ENCODE measurements at places on chromosomes 1 and 21.

DNA sequence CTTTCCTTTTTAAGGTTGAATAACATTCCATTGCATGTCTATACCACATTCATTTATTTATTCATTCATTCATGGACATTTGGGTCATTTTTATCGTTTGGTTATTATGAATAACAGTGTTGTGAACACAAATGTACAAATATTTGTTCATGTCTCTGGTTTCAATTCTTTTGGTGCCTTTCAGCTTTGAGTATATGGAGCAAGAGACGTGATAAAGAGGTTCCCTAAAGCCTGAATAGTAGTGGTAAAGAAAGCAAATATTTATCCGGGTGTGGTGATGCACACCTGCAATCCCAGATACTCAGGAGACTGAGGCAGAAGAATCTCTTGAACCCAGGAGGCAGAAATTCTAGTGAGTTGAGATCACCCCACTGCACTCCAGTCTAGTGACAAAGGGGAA, 5.3 kb upstream of the RLF start:
- no peak for DNase-seq

- no peak for DNase-seq
Measured at GRCh38 chr21:42044871-42045495, 26.1 kb upstream of the UMODL1 start.

DNA sequence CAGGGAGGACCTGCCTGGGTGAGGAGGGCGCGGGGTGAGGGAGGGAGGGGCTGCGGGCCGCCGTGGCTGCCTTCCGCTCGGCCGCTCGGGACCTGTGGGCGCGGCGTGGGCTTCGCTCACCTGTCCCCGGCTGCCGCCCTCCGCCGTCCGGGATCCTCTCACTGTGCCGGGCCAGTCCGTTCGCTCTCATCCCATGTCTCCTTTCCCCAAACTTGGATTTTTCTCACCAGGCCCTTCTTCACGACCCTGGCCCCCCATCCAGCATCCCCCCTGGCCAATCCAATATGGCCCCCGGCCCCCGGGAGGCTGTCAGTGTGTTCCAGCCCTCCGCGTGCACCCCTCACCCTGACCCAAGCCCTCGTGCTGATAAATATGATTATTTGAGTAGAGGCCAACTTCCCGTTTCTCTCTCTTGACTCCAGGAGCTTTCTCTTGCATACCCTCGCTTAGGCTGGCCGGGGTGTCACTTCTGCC, 362 bp downstream of the ZBTB48 start:
- DNase-seq = no peak

DNA sequence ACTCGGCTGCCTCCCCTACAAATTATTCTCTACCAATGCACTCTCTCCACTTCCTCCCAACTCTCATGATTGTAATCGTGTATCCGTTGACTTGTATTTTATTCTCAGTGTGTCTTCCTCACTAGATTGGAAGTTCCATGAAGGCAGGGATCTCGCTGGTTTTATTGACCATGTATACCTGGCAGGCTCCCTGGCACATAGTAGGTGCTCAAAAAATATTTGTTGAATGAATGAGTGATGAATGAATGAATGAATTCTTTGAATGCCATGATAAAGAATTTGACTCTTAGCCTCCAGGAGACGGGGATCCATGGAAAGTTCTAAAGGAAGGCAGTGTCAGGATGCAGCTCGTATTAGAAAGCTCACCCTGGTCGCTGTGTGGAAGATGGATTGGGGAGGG, 28.8 kb upstream of the WASF2 start:
- no peak for DNase-seq

DNA sequence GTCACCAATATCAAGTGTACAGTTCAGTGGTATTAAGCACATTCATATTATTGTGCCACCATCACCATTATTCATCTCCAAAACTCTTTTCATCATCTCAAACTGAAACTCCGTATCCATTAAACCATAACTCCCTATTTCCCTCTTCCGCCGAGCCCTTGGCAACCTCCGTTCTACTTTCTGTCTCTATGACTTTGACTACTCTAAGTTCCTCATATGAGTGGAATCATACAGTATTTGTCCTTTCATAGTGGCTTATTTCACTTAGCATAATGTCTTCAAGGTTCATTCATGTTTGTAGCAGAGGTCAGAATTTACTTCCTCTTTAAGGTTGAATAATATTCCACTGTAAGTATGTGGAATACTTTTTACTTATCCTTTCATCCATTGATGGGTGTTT, 21.7 kb downstream of the SELP start:
- no peak for DNase-seq

GRCh38 chr1:107231291-107231690, 90.5 kb downstream of the NTNG1 start:
- DNase-seq = no peak

GRCh38 chr1:158037866-158038359, 44.5 kb downstream of the KIRREL1 start:
- no peak for DNase-seq

- no peak for DNase-seq
Measured at GRCh38 chr1:206912445-206913095, 9.2 kb downstream of the FCMR start.

DNA sequence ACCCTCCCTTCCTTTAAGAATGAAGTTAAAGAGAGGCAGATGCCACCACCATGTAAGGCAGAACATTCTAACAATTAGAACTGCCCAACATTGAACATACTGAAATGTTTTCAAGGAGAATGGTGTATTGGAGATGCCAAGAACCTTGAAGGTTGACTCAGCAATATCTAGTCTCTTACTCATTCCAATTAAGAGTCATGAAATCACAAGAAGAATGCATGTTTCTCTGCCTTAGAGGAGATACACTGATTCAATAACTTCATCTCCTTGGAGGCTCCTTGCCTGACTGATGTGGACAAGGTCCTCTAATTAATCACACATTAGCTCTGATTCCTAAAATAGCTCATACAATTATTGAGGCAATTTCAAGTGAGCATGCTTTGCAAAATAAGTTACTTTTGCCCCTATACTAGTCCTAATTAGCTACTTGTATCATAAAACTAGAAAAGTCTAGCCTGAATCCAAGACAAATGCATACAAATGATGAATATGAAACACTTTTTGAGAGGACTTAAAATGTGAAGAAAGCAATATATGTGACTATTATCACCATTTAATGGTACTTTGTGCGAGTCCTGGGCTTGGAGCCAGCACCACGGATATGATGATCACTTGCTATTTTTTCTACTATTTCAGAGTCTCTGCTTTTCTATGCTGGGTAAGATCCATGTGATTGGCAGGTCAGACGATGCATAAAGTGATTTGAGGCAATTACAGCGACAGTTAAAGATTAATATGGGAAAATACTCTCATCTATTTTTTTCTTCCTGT, 114.5 kb downstream of the DSCAM start:
- no peak for DNase-seq

DNA sequence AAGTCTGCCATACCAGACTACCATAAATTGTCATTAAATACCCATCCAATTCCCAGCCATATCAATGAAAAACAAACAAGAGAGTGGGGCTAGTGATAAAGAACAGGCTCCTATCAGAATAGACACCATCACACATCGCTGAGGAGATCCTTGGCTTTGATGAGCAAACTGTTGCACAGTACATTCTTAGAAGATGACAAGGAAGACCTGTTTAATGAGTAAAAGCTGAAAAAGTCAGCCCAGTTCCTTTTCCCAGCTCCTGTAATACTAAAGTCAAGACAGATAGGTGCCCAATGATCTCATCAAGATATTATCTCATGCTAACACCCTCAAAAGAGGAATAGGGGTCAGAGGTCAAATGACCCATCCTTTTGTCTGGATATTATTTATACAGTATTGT, 164.5 kb upstream of the COA6 start:
- DNase-seq = no peak

DNA sequence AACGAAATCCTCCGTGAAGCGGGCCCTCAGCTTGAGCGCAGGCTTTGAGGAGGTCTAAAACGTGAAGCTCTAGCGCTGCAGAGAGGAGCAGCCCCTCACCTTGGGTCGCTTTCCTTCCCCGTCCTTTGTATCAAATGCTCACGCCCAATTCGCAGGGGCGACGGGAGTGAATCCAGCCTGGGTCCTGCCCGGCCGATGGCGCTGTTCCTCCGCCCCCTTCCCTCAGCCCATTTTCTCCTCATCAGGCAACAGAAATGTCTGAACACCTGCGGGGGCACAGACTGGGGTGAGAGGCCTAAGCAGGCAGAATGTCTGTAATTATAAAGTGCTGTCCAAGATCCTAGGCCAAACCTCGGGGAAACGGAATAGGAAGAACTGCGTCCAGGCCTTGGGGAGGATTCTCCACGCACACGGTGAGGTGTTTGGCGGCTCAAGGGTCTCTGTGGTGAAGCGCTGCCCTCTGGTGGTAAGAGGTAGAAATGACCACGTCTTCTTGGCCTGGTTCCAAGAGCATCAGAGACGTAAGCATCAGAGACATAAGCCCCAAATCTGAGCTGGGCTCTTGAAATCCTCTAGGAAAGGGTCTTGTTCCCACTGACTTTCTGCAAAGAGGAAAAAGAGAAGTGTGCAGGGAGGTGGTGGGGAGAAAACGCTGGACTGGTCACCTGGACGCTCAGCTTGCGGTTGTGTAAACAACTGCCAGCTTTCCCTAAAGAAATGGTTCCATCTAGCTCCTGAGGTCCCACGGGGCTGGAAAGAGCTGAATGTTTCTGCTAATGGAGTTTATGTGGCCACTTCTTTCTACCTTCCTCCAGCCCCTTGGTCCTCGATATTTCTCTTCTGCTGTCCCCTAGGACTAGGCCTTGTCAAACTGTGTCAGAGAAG, 92.1 kb upstream of the CD53 start:
- DNase-seq = no peak

DNA sequence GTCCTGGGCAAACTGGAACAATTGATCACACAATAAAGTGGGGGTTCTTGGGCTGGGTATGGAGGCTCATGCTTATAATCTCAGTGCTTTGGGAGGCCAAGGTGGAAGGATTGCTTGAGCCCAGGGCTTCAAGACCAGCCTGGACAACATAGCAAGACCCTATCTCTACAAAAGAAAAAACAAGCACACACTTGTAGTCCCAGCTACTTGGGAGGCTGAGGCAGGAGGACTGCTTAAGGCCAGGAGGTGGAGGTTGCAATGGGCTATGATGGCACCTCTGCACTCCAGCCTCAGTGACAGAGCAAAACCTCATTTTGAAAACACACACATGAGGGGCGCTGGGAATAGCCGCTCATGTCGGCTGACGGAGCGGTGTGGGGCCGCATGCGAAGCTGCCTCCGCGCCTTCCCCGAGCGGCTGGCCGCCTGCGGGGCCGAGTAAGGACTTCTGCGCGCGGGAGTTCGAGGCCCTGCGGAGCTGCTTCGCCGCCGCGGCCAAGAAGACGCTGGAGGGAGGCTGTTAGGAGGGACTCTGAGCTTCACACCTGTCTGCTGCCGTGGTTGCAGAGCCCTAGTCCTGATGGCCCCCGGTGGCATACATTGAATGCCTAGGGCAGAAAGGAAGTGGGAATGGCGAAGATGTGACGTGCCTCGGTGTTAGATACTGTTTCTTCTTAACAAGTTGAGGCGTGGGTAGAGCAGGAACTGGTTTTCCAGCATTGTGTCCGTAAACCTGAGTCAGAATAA, 59.5 kb downstream of the ACBD3 start:
- no peak for DNase-seq

DNA sequence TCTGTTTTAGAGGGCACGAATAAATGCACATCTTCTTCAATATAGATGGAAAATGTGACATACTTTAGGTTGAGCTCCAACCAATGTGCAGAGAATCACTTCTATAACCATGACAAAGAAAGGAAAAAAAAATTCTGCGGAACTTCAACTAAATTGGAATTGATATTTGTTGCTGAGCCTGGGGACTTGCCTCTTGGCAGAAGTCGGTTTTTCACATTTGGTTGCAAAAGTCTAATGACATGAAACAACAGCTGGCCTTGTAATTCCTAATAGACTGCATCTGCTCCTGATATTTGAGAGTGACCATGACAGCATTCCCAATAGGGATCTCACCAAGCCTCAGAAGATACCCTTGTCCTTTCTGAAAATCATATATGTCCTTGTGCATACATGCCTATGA, 112.8 kb downstream of the PRRX1 start:
- no peak for DNase-seq

DNA sequence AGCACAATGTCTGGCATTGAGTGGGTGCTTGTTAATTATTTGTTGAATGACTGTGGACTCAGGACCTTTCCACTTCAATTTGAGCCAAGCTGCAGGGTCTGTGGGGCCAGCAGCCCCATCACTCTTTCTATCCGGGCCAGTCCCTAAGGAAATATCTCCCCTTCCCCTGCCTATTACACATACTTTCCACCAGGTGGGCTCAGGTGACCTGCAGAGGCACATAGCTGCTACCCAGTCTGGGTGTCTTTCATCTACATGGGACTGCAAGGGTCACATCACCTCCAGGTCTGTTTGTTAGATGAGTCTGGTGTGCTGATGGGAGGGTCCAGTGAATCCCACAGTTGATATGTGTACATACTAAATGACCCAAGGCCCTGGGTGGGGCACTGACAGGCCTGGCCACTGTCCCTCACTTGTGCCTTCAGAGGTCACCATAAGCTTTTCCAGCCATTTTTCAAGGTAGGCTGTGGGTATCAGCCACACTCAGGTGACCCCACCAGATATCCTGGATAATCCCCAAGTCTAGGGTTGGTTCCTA, 59.5 kb upstream of the KDM4A start:
- no peak for DNase-seq

GRCh38 chr1:150555198-150555970, 6.2 kb downstream of the ADAMTSL4 start:
- DNase-seq = no peak

DNA sequence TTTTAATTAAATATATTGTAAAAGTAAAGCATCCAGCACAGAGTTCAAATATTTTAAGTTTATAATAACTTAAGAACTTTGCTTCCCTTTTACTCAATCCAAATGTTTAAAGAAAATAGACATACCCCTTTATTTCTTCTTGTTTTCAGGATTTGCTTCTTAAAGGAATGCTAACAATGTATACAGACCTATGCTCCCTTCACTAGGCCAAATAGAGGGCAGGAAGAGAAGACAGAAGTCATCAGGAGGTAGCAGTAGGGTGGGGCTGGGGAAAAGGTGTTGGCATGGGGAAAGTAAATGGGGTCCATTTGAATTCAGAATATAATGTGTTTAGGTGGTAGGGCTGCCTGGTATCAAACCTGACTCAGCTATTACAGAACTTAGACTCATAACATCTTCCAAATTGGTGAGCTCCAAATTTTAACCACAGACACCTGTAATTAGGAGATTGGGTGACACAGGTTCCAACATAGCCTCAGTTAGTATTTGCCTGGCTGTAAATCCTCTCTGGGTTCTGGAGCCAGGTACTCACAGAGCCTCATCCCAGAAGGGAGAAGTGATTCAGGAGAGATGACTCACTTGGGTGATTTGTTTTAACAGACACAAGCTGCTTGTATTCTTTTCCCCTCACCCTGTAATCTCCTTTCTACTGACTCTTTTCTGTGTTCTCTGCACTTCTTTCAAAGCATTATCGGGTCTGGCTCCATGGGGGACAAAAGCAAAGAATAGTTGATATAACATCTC, 60.1 kb upstream of the DUSP10 start:
- DNase-seq = no peak
